Fibroblast of lung (primary cell): ENCODE measurements at places on chromosomes 7 and 10. TPM values are rescaled to one million over a fixed set of nuclear protein-coding genes. Genes with fewer than 3 reads are reported as not detected.

- no peak for DNase-seq
Measured at GRCh38 chr7:28329661-28330363, 82.5 kb upstream of the CREB5 start.

TDRD1 gene
- total RNA-seq: 0.26 TPM in 1 of 2 replicates, not detected in the other

DNA sequence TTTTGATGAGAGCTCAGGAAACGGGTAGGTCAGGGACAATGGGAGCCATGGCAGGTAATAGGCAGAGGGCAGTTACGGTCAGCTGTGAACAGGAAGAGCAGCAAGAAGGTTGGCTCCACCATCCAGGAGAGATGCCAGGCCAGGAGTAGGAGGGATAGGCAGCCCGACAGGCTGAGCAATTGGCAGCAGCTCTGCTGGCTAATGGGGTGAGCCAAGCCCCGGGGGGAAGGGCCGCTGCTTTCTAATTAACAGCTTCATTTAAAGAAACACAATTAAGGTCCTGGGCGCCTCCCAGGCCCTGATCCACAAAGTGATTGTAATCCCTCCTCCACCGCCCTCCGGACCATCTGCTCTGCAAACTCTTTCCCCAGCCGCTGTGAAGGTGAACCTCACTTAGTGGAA, 23.7 kb downstream of the SH2B2 start:
- DNase-seq: no peak

DNA sequence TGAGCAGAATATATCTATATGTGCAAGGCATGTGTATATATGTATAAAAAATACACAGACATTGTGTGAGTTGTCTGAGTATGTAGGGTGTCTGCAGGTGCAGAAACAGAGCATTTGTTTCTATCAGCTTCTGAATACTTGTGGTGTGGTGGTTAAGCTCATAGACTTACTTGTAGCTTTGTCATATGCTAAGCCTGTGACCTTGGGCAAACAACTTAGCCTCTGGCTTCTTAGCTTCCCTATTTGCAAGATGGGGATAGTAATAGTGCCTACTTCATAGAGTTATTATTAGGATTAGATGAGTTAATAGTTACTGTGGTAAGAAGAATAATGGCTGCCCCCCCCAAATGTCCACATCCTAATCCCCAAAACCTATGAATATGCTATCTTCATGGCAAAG, 28.2 kb upstream of the PAX2 start:
- no peak for DNase-seq

DNA sequence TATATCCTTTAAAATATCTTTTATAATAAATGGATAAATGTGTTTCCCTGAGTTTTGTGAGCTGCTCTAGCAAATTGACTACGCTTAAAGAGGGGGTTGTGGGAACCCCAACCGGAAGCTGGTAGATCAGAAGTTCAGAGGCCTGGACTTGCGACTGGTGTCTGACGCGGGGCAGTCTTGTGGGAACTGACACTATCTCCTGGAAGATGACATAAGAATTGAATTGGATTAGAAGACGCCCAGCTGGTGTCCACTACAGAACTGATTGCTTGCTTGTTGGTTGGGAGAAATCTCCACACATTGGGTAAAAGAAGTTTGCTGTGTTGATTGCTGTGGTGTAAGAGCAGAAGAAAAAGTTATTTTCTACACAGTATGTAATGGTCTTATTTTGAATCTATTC, 51.1 kb upstream of the AHR start:
- DNase-seq: no peak

DNA sequence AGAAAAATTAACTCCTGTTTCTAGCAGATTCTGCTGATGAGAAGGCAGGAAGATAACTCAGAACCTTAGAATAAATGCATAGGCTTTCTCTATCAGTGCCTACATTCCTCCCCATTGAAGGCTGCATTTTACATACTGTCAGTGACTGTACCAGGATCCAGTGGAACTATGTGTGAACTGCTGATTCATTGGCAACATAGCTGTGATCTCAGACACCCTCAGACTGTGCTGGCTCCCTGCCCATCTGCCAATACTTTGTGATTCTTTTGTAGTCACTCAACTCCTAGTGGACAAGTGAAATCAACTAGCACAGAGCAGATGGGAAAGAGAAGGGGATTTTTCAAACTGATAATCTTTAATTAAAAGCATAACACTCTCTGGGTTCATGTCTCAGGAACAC, 375.8 kb downstream of the MDFIC start:
- DNase-seq: peak; percentile 89

GRCh38 chr7:97801108-97801507, 69.2 kb downstream of the TAC1 start:
- DNase-seq: no peak

HDAC9 gene
- 3.6 and 7.9 TPM in 2 replicates for total RNA-seq
